Colonic mucosa (tissue), 4 donors: ENCODE measurements at places on chromosomes 5 and 9. TPM values are rescaled to one million over a fixed set of nuclear protein-coding genes. Genes with fewer than 3 reads are reported as not detected.

Gene LCNL1
- total RNA-seq: not detected

Gene TTC33
- 19.8 TPM for total RNA-seq

Gene NMUR2
- not detected for total RNA-seq

Gene NPR2
- total RNA-seq: 7.0 TPM

Gene TEX48
- not detected for total RNA-seq

DNA sequence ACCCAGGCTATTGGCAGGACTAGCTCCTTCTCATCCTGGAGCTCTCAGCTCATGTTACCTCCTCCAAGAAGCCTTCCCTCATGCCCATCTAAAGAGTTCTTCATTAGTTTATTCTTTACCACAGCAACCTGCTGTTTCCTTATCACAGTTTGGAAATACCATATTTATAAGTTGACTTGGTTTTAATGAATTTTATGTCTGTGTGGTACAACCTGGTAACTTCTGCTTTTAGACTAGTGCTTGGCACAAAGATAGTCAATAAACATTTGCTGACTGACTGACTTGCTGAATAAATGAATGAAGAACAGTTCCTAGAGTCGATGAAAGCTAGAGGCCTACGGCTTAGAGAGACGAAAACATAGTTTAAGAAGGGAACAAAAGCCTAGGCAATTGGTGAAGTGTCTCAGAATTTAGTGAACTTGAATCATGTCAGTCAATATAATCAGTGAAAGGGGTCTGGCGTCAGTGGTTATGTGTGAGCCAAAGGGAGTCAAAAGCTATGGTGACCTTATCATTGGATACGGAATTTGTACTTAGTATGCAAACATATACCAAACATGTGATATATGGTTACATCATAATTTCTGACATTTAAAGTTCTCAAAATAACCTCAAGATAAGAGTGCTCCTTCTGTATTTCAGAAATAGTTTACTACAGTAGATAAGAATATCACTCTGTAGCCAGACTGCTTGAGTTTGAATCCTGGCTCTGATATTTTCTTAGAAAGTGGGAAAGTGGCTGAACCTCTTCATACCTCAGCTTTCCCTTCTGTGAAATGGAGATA lies 239.5 kb downstream of the MCTP1 start:
- no peaks in the 10 kb centered on the region for H3K4me1 ChIP-seq
- no peaks in the 10 kb centered on the region for H3K27me3 ChIP-seq

GRCh38 chr5:144378681-144379080 lies 208.0 kb downstream of the KCTD16 start:
- H3K4me3 ChIP-seq: no peak overlapping the region
- no peak overlapping the region for H3K27ac ChIP-seq
- H3K36me3 ChIP-seq: no peaks in the 10 kb centered on the region
- no peaks in the 10 kb centered on the region for H3K4me1 ChIP-seq
- no peak for DNase-seq

- no peaks in the 10 kb centered on the region for H3K36me3 ChIP-seq
- no peak overlapping the region for H3K4me3 ChIP-seq
- H3K4me1 ChIP-seq: no peaks in the 10 kb centered on the region
- no peak for DNase-seq
- H3K27me3 ChIP-seq: no peaks in the 10 kb centered on the region
Observed at GRCh38 chr5:33068786-33069185, 357.7 kb downstream of the NPR3 start.

GRCh38 chr9:72554221-72554641 lies 32.8 kb downstream of the TMC1 start:
- H3K4me1 ChIP-seq: no peaks in the 10 kb centered on the region
- H3K27me3 ChIP-seq: no peaks in the 10 kb centered on the region
- H3K4me3 ChIP-seq: no peak overlapping the region
- H3K27ac ChIP-seq: no peak overlapping the region
- DNase-seq: no peak

- H3K36me3 ChIP-seq: no peaks in the 10 kb centered on the region
- no peaks in the 10 kb centered on the region for H3K4me1 ChIP-seq
- H3K27ac ChIP-seq: no peak overlapping the region
Observed at GRCh38 chr9:97188545-97188944, 118.9 kb upstream of the CCDC180 start.

DNA sequence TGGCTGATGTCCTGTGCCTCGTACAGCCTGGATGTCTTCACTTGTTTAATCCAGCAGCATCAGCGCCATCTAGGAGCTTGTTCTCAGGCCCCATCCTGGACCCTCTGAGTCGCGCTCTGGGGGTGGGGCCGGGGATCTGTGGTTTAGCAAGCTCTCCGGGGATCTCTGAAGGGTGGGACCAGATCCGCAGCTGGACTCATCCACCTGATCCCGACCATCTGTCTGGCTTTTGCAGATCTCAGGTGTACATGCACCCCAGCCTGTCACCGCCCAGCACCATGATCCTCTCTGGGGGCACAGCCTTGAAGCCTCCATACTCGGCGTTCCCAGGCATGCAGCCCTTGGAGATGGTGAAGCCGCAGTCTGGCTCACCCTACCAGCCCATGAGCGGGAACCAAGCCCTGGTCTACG lies 15.1 kb upstream of the POMT1 start:
- H3K4me1 ChIP-seq: no peaks in the 10 kb centered on the region
- no peaks in the 10 kb centered on the region for H3K27me3 ChIP-seq
- no peak for DNase-seq
- H3K4me3 ChIP-seq: no peak overlapping the region
- peaks cover 57% of the 10 kb centered on the region for H3K36me3 ChIP-seq
- H3K27ac ChIP-seq: no peak overlapping the region

DNA sequence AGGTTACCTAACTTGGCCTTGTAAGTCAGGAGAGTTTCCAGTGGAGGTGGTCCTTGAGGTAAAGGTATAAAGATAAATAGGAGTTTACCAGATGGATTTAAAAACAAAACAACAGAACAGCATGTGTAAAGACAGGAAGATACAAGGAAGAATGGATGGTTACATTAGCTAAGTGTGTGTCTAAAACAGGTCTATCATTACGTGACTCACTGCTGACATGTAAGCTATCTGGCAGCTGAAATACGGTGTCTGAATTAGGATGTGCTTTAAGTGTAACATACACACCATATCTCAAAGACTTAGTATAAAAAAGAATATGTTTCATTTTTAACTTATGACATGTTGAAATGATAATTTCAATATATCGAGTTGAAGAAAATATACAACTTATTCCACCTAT lies 405.1 kb upstream of the ADAMTSL1 start:
- H3K36me3 ChIP-seq: no peaks in the 10 kb centered on the region
- H3K4me1 ChIP-seq: no peaks in the 10 kb centered on the region
- no peak overlapping the region for H3K27ac ChIP-seq

DNA sequence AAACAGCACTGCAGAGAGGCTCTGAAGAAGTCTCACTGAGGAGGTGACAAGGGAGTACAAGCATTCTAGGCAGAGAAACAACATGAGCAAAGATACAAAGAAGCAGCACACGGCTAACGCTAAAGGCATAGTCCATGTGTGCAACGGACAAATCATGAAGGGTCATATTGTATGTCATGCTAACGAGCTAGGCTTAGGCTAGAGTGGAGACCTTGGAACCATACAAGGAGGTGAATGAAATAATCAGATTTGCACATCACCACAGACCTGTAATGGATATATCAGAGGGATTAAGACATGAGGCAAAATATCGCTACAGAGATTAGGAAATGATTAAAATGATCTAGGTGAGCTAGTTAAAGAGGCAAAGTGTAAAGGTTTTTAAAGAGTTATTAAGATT lies 145.6 kb downstream of the NFIB start:
- DNase-seq: no peak
- H3K27ac ChIP-seq: no peak overlapping the region
- no peaks in the 10 kb centered on the region for H3K27me3 ChIP-seq
- H3K4me1 ChIP-seq: no peaks in the 10 kb centered on the region
- H3K4me3 ChIP-seq: no peak overlapping the region
- no peaks in the 10 kb centered on the region for H3K36me3 ChIP-seq

- no peaks in the 10 kb centered on the region for H3K27me3 ChIP-seq
- DNase-seq: no peak
- no peak overlapping the region for H3K4me3 ChIP-seq
- H3K36me3 ChIP-seq: no peaks in the 10 kb centered on the region
Observed at GRCh38 chr9:136151214-136151804, 32.6 kb upstream of the TMEM250 start.

DNA sequence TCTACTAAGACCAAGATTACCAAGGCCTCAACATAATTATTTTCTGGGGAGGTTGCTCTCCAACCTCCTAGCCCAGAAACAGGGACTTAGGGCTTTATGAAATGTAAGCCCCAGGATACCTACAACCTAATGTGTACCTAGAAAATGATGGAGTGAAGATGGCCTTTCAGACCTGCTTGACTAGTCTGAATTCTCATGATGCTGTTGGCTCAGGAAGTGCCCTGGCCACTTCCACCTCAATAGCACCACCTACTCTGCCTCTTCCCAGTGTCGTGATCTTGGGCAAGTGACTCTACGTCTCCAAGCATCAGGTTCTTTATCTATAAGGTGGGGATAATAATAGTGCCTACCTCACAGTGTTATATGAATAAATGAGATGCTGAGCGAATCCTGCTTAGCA lies 57.9 kb upstream of the GARNL3 start:
- no peak for DNase-seq
- H3K4me3 ChIP-seq: no peak overlapping the region
- H3K4me1 ChIP-seq: no peaks in the 10 kb centered on the region
- no peaks in the 10 kb centered on the region for H3K36me3 ChIP-seq
- H3K27me3 ChIP-seq: no peaks in the 10 kb centered on the region
- no peak overlapping the region for H3K27ac ChIP-seq
